ENCODE measurements at places on chromosomes 16 and 17. TPM values are rescaled to one million over a fixed set of nuclear protein-coding genes. Genes with fewer than 3 reads are reported as not detected.

- no peak for DNase-seq
These were observed 6.9 kb downstream of the ZNF469 start for GRCh38 chr16:88389621-88390160.

GRCh38 chr17:7523033-7523432, 25.8 kb upstream of the TNFSF12 start:
- peak; percentile 10 for DNase-seq

DNA sequence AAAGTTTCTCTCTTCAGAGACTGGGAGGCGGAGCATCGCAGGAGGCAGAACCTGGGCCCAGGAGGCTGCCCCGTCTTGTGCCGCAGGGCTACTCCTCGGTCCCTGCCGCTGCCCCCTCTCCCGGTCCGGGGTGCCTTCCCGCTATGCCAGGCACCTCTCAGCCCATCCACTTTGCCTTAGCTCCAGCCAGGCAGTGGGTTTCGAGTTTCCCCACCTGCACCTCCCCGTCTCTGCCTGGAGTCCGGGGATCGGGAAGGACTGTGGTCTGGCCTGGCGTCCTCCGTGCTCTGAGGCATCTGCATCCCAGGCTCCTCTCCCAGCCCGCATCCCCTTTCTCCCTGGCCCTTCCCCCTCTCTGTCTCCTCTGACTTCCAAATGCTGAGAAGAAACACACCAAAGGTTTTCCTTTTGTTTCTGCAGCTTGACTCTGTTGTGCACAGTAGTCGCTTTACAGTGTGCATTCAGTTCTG, 26.8 kb upstream of the PIK3R6 start:
- no peak for DNase-seq

- DNase-seq = no peak
These were observed 76.7 kb downstream of the SLC6A2 start for GRCh38 chr16:55732496-55732895.

DNA sequence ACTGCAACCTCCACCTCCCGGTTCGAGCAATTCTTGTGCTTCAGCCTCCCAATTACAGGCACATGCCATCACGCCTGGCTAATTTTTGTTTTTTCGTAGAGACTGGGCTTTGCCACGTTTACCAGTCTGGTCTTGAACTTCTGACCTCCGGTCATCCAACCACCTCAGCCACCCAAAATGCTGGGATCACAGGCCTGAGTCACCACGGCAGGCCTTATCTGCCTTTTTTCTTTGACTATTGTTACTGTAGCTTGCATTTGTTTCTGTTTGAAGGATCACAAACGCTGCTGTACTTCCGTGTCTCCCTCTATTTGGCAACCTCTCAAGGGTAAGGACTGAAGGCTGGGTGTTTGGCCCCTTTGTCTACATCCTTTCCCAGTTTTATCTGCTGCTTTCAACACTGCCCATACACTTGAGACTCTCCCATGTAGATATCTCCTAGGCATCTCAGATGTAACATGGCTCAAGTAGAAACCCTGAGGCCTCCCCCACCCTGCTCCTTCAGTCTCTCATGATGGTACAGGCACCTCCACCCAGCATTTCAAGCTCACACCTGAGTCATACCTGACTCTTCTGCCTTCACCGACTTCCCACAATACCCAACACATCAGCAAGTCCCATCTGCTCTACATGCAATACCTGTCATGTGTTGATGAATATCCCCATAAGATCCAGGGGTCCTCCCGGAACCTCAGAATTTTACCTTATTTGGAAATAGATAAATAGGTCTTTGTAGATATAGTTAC, 219.0 kb downstream of the CPPED1 start:
- no peak for DNase-seq

DNA sequence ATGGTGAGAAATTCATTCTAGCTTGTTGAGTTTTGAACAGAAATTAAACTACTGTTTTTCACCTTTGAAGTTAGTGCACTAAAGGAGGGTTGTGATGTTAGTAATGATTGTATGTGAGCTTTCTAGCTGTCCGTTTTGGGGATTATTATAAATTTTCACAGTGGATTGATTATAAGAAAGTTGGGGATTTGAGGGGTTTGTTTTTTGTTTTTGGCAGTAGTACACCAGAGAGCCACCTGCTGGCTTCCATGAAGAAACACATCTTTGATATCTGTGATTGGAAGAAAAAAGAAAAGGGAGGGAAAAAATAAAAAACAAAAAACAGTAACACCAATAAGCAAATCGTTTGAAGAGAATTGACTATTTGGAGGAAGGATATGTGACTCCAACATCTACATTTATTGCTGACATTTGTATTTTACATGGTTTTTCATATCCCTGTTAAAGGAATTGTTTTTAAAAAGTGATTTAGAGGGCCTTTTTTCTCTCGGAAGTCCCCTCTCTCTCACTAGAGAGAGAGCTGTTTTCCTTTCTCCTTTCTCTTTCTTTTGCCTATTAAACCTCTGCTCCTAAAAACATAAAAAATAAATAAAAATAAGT, 1469.5 kb upstream of the GOT2 start:
- peak; percentile 15 for DNase-seq

DNA sequence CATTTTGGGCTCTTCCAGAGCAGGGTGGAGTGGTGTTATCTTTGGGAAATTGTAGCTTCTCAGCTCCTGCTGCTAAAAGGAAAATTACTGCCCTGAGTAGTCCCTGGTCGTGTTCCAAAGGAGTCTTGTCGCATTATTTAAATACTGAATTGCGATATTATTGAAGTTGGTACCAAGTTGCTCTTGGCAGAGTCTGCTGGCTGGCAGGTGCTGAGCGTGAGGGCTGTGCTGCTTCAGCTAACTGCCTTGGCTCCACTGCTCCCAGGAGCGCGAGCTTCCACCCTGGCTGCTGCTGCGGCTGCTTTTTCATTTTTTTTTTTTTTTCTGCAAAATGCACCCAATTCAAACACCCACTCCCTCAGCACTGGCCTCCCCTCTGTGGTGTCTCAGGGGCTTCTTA, 289.8 kb downstream of the MAF start:
- no peak for DNase-seq

- no peak for DNase-seq
These were observed 2.0 kb downstream of the TK1 start for GRCh38 chr17:78184868-78185267.

GRCh38 chr17:66214884-66215528, 14.2 kb downstream of the APOH start:
- no peak for DNase-seq

- peak; percentile 14 for DNase-seq
These were observed 252.1 kb upstream of the N4BP1 start for GRCh38 chr16:48862087-48862532.

- DNase-seq = no peak
These were observed 107.6 kb downstream of the SPACA3 start for GRCh38 chr17:33099252-33099651.

DNA sequence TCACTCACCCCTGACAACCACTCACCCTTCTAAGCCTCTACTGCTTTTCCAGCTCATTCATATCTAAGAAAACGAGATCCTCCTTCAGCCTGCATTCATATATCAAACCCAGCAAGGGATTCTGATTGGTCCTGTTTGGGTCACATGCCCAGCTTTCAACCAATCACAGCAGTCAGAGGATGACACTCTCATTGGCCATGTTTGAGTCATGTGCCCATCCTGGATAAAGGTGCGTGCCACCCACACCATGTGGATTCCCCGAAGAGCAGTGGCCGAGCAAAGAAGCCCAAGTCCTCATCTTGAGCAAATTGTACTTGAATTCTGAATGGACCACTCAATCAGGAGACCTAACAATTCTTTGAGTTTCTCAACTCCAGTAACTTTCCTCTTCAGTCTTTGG, 45.0 kb downstream of the SCNN1G start:
- DNase-seq = no peak

- DNase-seq = peak; percentile 48
These were observed 68.0 kb downstream of the ABR start for GRCh38 chr17:1111599-1112443.

- no peak for DNase-seq
These were observed 163.5 kb downstream of the SDK2 start for GRCh38 chr17:73480740-73481139.

GRCh38 chr16:70708366-70709246, 22.8 kb upstream of the MTSS2 start:
- no peak for DNase-seq

GALR2 gene
- 1.1 TPM for total RNA-seq

ZPBP2 gene
- not detected for total RNA-seq

MLX gene
- total RNA-seq = 63.1 TPM

NECAB2 gene
- total RNA-seq = 0.10 TPM

SEPTIN1 gene
- not detected for total RNA-seq

KCNJ16 gene
- total RNA-seq = not detected

LONP2 gene
- total RNA-seq = 22.2 TPM

SCIMP gene
- not detected for total RNA-seq

KCNJ18 gene
- total RNA-seq = not detected

HASPIN gene
- total RNA-seq = 13.1 TPM

TTYH2 gene
- 0.05 TPM for total RNA-seq

CCL7 gene
- not detected for total RNA-seq

All from HT-29 (cell line).